ENCODE measurements at places on chromosomes 12 and 14. TPM values are rescaled to one million over a fixed set of nuclear protein-coding genes. Genes with fewer than 3 reads are reported as not detected.

The NKX2-1 gene
- total RNA-seq: not detected

DNA sequence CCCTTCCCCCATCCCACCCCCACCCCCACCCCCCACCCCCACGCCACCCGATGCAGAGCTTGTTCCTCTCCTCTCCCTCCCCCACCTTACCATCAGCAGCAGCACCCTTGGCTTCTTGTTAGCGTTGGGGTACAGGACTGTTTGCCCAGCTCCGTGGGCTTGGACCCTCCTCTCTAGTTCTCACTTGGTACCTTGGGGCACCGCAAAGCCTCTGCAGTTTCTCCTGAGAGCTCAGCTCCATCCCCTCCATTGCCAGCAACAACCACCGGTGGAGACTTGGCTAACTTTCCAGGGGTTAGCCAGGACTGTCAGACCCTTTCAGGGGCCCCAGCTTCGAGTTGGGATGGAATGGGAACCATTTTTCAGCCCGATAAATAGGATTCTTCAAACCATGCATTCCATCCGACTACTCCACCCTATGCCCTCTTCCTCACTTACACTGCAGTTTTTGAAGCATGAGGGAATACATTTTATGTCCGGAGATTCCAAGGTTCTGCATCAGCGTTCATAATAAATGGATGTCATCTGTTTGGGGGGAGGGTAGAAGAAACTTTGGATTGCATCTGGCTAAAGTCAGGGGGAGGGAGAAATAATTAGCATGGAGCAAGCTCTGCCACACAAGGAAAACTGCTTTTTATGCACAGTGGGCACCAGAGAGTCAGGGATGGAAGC is 1.1 kb downstream of the SCN8A start:
- DNase-seq: no peak

- no peak for DNase-seq
These were observed 1.9 kb upstream of the KLHDC1 start for GRCh38 chr14:49691031-49691430.

DNA sequence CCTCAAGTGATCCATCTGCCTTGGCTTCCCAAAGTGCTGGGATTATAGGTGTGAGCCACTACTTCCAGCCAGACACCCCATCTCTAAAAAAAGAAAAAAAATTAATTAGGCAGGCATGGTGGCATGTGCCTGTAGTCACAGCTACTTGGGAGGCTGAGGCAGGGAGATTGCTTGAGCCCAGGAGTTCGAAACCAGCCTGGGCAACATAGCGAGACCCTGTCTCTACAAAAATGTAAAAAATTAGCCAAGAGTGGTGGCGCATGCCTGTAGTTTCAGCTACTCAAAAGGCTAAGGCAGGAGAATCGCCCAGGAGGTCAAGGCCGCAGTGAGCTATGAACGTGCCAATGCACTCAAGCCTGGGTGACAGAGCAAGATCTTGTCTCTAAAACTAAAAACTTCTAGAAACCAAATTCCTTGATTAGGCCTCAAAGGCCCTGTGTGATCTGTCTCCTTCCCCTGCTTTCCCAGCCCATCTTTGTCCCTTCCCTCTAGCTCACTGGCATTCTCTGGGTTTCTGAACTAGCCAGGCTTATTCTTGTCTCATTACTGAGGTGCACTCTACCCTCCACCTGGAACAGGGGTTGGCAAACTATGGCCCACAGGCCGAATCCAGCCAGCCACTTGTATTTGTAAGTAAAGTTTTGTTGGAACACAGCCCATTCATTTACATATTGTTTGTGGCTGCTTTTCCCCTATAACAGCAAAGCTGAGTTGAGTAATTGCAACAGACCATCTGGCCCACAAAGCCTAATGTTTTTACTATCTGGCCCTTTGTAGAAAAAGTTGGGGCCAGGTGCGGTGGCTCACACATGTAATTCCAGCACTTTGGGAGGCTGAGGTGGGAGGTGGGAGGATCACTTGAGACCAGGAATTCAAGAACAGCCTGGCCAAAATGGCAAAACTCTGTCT is 17.2 kb upstream of the TPCN1 start:
- DNase-seq: no peak

DNA sequence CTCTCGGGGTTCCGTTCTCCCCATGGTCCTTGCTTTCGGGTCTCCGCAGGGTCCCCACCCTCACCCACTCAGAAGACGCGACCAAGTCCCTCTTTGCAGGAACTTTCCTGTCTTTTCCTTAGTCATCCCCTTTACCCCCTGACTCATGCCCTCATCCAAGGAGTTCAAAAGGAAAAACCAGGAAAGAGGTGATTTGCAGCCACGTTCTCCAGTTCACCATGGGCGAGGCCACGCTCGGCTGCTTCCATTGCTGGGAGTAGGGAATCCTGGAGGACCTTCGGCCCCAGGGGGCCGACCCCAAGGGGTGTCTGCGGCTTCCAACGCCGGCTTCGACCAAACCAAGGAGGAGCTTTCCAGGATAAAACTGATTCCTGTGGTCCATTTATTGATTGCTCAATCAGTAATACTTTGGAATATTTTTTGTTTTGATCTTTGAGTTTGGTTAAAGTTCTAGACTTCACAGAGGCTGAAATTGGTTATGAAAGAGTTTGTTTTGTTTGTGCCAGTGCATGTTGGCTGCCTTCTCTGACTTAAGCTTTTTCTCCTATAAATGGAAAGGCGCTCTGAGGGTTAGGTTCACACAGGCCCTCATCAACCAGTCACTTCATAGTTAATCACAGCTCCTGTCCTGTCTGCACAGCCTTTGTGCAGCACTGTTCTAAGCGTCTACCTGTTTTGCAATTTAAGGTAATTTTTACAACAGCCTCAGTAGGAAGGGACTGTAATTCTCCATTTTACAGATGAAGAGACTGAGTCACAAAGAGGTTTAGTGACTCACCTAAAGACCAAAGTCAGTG is 827 bp downstream of the ALDH2 start:
- no peak for DNase-seq

- DNase-seq: no peak
These were observed 138.0 kb downstream of the AACS start for GRCh38 chr12:125203145-125203765.

DNA sequence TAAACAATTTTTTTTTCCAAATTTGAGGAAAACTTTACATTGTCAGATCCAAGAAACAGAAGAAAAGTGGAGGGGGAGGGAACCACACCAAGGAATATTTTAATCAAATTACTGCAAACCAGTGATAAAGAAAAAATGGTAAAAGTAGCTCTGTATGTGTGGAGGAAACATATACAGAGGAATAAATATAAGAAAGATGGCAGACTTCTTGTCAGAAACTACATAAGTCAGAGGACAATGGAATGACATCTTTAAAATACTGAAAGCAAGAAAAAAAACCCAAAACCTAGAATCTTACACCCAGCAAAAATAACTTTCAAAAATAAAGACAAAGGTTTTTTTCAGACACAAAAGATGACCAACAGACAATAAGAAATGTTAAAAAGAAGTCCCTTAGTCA is 10.2 kb upstream of the LLPH start:
- no peak for DNase-seq
